Aortic smooth muscle cell (primary cell): ENCODE measurements at places on chromosomes 4 and X. TPM values are rescaled to one million over a fixed set of nuclear protein-coding genes. Genes with fewer than 3 reads are reported as not detected.

The SH3RF1 gene
- total RNA-seq = 35.0 and 45.0 TPM in 2 replicates

The ATP6AP1 gene
- 55.6 and 70.9 TPM in 2 replicates for total RNA-seq

The KIAA1210 gene
- total RNA-seq = not detected in 2 replicates

The UPF3B gene
- 2.0 and 2.2 TPM in 2 replicates for total RNA-seq

The ALPK1 gene
- total RNA-seq = 15.1 and 20.1 TPM in 2 replicates

The HELT gene
- not detected in 2 replicates for total RNA-seq

The MAGED1 gene
- 129 and 158 TPM in 2 replicates for total RNA-seq

The CENPE gene
- 10.5 and 14.5 TPM in 2 replicates for total RNA-seq

The GPC3 gene
- under 0.01 TPM in 1 of 2 replicates, not detected in the other for total RNA-seq

The IL2 gene
- total RNA-seq = not detected in 2 replicates

The MUC7 gene
- total RNA-seq = not detected in 2 replicates

The CABS1 gene
- total RNA-seq = not detected in 2 replicates

The SPANXN3 gene
- total RNA-seq = not detected in 2 replicates

The ALB gene
- total RNA-seq = 0.50 TPM in 1 of 2 replicates, not detected in the other

The ACTRT1 gene
- total RNA-seq = not detected in 2 replicates

The HSD17B13 gene
- under 0.01 and 0.06 TPM in 2 replicates for total RNA-seq

The XAGE1A gene
- not detected in 2 replicates for total RNA-seq

The PSAPL1 gene
- not detected in 2 replicates for total RNA-seq

The ARL13A gene
- not detected in 2 replicates for total RNA-seq

The GAGE2A gene
- total RNA-seq = not detected in 2 replicates

The FBXO8 gene
- 45.4 and 48.1 TPM in 2 replicates for total RNA-seq

The ASB12 gene
- total RNA-seq = 0.06 and 0.13 TPM in 2 replicates

The TBX22 gene
- not detected in 2 replicates for total RNA-seq

The CYLC1 gene
- not detected in 2 replicates for total RNA-seq
